Stimulated activated CD4-positive, alpha-beta T cell treated with anti-CD3 and anti-CD28 coated beads, TNF-alpha, amount 100 ng/mL, for 1 hour (primary cell): ENCODE measurements at places on chromosomes 2 and 18.

DNA sequence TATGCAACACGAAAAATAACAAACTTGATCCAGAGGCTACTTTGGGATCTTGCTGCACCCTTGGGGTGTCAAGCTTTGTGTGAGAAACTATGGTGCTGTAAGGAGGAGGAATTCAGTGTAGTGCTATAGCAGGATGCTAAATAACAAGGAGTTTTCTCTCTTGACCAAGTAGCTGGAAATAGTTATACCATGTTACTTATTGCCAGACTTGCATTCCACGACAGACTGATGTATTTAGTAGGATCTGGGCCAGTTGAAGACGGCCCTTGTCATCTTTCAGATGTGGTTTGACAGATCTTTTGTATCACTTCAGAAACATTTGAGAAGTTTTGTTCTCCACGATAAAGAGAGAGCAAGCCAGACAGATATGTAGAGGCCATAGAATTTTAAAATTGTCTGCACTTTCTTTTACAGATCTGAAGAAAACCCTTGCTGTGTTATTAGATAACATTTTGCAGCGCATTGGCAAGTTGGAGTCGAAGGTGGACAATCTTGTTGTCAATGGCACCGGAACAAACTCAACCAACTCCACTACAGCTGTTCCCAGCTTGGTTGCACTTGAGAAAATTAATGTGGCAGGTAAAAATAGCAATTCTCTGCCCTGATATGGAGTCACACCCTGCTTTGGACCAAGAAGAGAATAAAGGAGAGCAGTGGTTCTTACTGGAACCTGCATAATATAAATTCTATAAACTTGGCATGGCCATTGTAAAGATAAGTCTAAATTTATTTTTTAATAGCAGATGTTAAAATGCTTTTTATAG, 16.3 kb downstream of the MGAT5 start:
- no peak for DNase-seq

- DNase-seq: no peak
Observed at GRCh38 chr18:77337604-77338003, 88.0 kb downstream of the GALR1 start.

DNA sequence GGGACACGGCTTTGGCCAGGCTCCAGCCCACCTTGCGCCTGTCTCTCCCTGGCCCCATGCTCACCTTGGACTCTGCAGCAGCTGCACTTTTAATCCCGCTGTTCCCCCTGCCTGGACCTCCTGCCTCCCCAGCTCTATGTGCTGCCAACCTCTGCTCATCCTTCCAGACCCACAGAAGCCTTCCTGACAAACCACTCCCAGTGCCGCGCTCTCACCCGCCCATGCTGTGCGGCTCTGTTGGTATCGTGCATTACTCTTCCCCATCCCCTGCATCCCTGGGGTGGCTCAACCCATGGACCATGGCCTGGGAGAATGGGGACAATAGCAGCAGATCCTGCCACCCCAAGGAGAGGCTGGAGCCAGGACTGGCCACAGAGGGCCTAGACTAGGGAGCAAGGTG, 303.6 kb downstream of the CELF4 start:
- DNase-seq: no peak

GRCh38 chr2:46825939-46826568, 89.6 kb downstream of the MCFD2 start:
- no peak for DNase-seq

- no peak for DNase-seq
Observed at GRCh38 chr18:44096016-44096415, 584.7 kb upstream of the SETBP1 start.

DNA sequence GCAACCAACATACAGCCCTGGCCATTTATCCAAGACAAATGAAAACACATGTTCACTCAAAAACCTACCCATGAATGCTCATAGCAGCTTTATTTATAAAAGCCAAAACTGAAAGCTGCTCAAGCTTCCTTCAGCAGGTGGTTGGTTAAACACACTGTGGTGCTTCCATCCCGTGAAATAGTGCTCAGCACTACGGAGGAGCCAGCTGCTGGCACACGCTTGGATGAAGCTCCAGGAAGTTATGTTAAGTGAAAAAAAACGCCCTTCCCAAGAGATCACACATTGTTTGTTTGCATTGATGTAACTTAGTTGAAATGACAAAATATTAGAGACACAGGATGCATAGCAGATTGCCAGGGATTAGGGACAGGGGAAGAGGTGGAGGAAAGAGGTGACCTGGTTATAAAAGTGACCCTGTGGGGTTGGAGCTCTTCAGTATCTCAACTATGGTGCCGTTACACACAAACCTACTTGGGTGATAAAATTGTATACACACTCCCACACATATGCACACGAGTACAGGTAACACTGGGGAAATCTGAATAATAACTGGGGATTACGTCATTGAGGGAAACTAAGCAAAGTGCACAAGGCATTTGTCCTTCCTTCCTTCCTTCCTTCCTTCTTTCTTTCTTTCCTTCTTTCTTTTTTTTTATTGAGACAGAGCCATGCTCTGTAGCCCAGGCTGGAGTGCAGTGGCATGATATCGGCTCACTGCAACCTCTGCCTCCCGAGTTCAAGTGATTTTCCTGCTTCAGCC, 6.2 kb upstream of the ALPG start:
- DNase-seq: no peak

- no peak for DNase-seq
Observed at GRCh38 chr2:148557844-148558436, 86.6 kb upstream of the EPC2 start.

DNA sequence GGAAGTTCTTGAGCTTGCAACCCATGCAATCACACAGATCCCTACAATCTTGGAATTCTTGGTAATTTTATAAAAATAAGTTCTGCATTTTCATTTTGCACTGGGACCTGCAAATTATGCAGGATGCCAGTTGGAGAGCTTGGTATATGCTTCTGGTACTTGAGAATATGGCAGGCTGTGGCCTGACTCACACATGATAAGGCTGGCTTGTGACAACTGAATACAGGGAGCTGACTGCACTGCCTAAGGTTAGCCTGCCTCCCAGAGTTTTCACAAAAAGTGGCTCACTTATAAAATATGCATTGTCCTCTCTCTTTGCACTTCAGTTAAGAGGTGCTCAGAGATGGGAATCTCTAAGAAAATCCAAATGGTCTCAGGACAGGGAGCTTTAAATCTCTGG, 265.5 kb upstream of the KCNJ3 start:
- no peak for DNase-seq

- no peak for DNase-seq
Observed at GRCh38 chr2:237725661-237726060, 72.9 kb upstream of the RBM44 start.

DNA sequence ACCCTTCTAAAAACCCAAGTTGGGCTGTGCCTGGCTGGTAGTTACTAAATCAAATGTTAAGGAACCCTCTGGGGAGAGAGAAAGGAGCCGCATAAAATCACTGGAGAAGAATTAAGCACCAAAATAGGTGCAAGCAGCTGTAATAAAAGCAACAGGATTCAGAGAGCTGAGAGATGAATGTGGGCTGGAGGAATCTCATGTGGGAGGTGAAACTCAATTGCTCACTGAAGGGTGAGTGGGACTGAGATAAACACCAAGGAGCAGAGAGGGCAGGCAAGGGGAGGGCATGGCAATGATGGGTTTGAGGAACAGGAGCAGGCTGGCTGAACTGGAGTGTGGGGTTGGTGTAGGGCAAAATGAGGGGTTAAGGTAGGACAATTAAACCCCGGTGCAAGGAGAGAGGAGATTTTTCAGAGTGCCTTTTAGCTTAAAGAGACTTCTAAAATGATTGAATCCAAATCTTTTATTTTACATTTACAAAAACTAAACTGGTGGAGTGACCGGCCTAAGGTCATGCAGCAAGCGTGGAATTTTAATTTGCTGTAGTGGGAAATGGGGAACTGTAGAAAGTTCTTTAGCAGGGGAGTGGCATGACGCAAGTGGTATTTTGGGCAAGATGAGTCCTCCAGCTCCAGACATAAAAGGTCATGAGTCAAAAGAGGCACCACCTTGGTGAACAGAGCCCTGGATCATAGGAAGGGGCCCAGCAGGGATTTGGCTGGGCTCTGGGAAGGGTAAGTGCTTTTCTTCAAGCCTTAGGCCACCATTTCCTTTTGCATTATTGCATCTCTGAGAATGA, 10.5 kb downstream of the PLB1 start:
- DNase-seq: no peak

GRCh38 chr2:222447131-222447530, 22.8 kb downstream of the SGPP2 start:
- DNase-seq: no peak

DNA sequence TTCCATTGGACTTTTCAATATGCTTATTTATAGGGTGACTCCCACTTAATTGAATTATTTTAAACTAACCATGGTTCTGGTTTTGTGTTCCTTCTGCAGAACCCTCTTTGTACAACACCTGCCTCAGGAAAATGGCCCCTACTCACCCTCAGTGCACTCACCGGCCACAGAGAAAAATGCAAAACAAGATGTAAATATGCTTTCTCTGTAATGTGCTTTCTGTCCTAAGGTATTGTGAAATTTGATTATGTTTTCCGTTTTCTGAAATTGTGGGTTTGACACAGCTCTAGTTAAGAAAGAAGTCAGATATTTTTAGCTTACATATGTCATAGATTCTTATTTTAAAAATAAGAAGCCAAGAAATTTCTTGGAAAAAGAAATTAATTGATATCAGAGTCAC, 357.7 kb upstream of the SMIM21 start:
- no peak for DNase-seq

- DNase-seq: no peak
Observed at GRCh38 chr2:46984642-46985476, 69.3 kb upstream of the MCFD2 start.

DNA sequence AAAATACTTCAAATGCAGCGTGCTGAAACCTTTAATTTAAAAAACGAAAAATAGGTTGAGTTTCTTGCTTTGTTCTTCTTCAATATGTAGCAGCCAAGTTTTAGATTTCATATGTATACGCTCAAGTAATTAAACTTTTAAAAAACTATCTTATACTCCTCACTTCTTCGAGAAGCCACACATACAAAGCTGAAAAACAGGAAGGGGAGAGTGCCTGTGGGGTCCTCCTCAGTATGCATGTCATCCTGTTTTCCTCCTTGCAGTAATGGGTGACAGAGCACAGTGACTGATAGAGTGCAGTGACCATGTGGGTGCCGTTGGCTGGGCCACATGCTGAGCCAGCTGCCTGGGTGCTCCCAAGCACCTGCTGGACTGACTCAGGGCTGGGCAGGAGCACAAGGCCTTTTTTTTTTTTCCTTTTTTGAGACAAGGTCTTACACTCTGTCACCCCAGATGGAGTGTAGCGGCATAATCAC, 33.3 kb downstream of the UXS1 start:
- DNase-seq: no peak

DNA sequence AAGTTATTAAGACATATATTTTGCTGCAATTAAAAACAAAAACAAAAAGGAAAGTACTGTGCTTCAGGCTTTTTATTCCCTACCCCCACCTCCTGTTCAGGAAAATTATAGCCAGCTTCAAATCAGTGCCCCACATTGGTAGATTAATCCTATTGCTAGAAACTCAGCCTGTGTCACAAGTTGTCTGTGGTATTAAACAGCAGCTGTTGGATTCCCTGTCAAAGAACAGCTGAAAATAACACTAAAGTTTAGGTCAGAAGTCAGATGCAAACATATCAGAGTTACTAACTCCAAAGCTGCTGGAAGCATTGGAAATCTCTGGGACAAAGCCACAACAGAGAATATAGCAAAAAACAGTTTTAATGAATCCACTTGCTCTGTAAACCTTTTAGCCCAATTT, 818 bp upstream of the CCDC141 start:
- no peak for DNase-seq

DNA sequence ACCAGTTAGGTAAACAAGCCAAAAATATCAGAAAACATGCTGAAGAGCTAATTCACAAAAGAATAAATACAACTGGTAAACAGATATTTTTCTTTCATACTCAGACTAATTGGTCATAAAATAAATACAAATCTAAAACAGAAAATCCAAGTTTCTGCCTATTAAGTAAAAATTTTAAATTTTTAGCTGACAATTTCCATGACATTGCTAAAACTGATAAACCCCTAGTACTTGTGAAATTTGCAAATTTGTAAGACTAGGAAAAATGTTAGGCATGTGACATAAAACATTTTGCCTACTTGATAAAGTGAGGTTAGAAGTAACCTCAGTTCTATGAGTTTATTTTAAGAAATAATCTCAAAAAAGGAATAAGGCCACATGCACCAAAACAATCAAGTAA, 356.1 kb downstream of the LRATD1 start:
- DNase-seq: no peak

DNA sequence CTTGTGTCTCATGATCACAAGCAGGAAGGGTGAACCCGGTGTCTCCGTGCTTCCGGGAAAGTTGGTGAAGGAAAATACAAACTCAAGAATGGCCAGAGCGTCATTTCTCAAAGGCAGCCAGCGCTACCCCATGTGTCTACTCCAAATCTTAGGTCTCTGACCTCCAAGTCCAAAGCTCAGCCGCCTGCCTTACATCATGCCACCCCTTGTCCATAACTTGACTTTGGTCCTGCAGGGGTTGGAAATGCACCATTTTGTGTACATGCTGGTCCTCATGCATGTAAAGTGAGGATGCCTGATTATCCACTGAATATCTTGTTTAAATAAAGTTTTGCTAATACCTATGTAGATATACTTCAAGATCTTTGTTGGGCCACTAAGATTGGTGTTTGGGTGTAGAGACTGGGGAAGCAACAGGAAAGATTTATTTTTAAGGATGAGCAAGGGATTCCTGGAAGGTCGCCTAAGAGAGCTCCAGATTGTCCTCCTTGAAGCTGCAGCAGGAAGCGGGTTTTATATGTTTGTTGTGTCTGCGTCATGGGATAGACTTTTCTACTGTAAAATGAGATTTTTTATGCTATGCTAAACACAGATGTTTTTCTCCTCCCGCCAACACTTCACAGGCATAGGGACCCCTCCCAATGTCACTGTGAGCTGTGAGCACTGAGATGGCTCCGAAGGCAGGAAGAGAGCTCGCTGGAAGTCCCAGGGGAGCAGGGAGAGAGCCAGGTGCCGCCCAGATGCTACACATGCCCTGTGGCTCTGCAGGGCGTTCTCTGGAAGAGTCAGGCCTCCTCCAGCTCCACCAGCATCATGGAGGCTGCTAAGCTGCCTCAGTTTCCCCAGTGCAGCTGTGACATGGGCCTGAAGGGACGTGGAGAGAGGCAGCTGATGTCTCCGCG, 176.2 kb upstream of the HDAC4 start:
- no peak for DNase-seq

GRCh38 chr2:656676-657075, 20.5 kb downstream of the TMEM18 start:
- no peak for DNase-seq

- no peak for DNase-seq
Observed at GRCh38 chr2:127877626-127878025, 8.1 kb downstream of the AMMECR1L start.

- no peak for DNase-seq
Observed at GRCh38 chr2:45494978-45495293, 116.1 kb downstream of the SRBD1 start.

- no peak for DNase-seq
Observed at GRCh38 chr2:3037196-3038194, 340.1 kb downstream of the EIPR1 start.

DNA sequence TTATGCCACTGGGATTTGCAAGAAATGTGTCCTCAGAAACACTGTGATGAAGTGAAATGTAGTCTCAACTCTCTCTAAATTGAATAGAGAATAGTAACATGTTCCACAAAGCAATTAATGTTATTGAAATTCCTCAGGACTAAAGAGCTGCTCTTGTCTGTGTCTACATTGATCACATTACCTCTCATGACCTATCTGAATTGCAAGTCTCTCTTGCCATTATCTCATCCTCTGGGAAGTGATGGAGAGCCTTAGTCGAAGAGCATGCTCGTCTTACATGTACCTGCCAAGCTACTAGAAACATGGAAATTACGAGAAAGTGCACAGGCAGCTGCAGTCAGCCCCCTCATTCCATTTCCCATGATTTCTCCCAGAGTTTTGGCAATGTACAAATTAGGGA, 561.1 kb upstream of the ZNF804A start:
- no peak for DNase-seq
